Adrenal gland (tissue), 19 donors: ENCODE measurements at places on chromosomes 12 and 14.

GRCh38 chr12:131832321-131833231 lies 4.4 kb downstream of the MMP17 start:
- no peak overlapping the region for H3K4me3 ChIP-seq
- peaks cover 4% of the 10 kb centered on the region for H3K4me1 ChIP-seq
- DNase-seq = no peak
- H3K36me3 ChIP-seq = no peaks in the 10 kb centered on the region
- H3K27me3 ChIP-seq = peaks cover 60% of the 10 kb centered on the region
- no peak overlapping the region for H3K27ac ChIP-seq

DNA sequence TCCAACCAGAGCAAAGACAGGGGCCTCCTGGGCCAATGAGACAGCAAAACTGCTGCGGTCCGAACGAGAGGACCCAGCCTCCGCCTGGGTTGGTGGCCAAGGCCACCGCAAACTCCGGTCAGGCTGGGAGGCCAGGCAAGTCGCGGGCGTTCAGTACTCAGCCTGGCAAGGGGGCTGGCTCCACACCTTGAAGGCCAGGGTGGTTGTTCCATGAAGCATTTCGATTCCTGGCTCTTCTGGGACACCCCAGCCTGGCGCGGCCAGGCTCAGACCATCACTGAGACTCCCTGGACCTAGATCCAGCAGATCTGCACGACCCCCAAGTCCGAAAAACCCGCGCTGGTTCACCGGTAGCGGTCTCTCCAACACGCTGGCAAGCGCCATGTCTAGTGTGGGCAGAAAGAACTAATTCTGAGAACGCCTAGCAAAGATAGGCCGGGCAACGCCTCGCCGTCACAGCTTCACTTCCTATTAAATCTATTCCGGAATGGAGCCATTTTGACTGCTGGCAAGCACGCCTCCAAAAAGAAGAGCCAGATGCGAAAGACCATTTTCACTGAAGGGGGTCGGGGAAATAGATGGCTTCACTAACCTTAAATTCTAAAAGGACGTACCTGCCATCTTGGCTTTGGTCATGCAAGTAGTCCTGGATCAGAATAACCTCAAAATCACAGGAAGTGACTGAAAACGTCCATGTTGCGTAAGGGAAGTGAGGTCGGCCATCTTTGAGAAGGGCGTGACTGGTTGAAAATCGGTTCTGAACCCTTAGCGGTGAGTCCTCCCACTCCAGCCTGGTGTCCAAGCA lies at the start of gene PSMB5:
Gene PSMB5, minus strand, starts transcription at position 403 of the 805 bp plus-strand sequence. Its CDS starts 19 bp downstream, at position 384.
- H3K27ac ChIP-seq = peak within 1 kb of the TSS; percentile 85
- peaks cover 33% of the 10 kb centered on the region for H3K36me3 ChIP-seq
- H3K4me1 ChIP-seq = peaks cover 12% of the 10 kb centered on the region
- peak; percentile 92 for DNase-seq

- peaks cover 4% of the 10 kb centered on the region for H3K4me1 ChIP-seq
- peak; percentile 47 for DNase-seq
- no peaks in the 10 kb centered on the region for H3K36me3 ChIP-seq
- H3K27me3 ChIP-seq = no peaks in the 10 kb centered on the region
- H3K27ac ChIP-seq = no peak overlapping the region
These were observed 24.3 kb downstream of the GPRC5A start for GRCh38 chr12:12915656-12916055.

- H3K4me3 ChIP-seq = no peak overlapping the region
- no peak for DNase-seq
- peaks cover 4% of the 10 kb centered on the region for H3K4me1 ChIP-seq
- H3K27ac ChIP-seq = no peak overlapping the region
These were observed 37.6 kb downstream of the SERPINA3 start for GRCh38 chr14:94649543-94650443.

DNA sequence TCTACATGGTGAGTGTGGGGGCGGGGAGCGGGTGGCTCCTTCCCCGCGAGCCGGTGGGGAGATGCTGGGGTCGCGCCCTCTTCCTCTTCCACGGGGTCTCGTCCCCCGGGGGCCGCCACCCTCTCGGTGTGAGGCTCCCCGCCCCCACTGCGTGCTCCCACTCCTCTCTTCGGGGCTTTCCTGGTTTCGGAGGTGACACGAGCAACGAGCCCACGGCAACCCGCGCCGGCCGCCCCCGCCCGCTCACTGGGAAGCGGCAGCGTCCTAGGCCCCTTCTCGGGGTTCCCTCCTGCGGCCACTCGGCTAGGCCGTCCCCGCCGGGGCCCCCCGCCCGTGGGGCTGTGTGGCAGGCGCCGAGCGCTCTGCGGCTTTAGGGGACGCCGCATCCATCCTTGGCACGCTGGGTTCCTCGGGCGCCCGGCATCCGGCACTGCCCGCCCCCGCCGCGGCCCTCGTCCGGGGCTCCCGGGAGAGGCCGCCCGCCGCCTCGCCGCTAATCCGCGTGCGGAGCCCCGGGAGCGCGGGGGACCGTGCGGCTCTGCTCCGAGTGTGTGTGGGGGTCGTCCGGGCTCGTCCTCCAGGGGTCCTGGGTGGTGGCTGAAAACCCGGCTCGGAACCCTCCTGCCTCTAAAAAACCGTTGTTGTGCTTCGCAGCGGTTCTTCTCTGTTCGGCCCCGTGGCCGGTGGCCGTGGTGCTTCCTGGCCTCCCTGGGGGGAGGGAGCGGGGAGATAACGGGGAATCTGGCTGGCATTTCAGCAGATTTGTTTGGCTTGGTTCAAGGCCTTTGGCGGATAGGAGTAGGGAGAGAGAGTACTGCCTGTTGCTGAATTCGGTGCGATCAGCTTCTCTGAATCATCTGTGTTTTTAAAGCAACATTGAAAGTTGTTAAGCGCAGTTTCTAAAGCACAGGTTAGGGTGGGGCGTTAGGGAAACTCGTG lies 1.0 kb downstream of the PCNX1 start:
- H3K36me3 ChIP-seq = no peaks in the 10 kb centered on the region
- peaks cover 32% of the 10 kb centered on the region for H3K4me1 ChIP-seq
- peak; percentile 92 for DNase-seq
- peak overlapping the region; percentile 97 for H3K27ac ChIP-seq
- H3K27me3 ChIP-seq = no peaks in the 10 kb centered on the region
- H3K4me3 ChIP-seq = peak overlapping the region; percentile 76

- no peak for DNase-seq
- H3K27ac ChIP-seq = no peak overlapping the region
- H3K4me1 ChIP-seq = peaks cover 4% of the 10 kb centered on the region
- no peaks in the 10 kb centered on the region for H3K27me3 ChIP-seq
These were observed 14.6 kb upstream of the EEA1 start for GRCh38 chr12:92943482-92944250.

DNA sequence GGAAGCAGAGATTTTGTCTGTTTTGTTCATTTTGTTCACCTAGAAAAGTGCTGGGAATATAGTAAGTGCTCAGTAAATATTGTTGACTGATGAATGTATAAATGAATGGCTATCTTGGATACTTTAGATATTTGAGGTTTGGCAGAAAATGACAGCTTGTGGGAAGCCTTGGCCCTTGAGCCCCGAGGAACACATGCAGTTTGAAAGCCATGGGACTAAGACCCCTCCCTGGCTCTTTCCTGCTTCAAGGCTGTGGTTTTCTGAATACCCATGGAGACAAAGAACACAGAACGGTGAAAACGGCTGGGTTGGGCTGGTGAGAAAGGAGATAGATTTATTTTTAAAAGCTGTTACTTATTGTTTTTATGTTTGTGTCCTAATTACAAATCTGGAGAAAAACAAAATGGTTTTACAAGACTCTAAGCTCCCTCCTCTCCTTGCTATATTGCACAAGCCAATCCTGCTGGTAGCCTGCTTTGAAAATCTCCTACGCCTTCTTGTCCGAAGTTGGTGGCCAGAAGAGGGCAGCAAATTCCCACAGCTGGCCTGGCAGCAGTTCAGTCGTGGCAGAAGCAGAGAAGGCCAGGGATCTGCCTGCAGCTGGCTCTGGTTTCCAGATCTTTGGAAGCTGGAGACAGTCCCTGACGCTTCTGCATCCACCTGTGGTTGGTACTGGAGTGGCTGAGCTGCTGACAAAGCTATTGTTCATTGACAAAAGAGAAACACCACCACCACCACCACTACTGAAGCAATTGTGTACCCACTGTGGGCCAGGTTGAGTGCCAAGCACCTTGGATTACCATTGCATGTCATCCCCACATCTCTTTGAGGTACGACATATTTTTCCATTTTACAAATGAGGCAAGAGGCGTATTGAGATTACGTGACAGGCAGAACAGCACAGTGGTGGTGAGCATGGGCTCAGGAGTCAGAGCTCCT lies 5.2 kb upstream of the KRT85 start:
- no peaks in the 10 kb centered on the region for H3K4me1 ChIP-seq
- no peaks in the 10 kb centered on the region for H3K27me3 ChIP-seq
- no peak overlapping the region for H3K27ac ChIP-seq
- no peaks in the 10 kb centered on the region for H3K36me3 ChIP-seq
- peak; percentile 91 for DNase-seq

DNA sequence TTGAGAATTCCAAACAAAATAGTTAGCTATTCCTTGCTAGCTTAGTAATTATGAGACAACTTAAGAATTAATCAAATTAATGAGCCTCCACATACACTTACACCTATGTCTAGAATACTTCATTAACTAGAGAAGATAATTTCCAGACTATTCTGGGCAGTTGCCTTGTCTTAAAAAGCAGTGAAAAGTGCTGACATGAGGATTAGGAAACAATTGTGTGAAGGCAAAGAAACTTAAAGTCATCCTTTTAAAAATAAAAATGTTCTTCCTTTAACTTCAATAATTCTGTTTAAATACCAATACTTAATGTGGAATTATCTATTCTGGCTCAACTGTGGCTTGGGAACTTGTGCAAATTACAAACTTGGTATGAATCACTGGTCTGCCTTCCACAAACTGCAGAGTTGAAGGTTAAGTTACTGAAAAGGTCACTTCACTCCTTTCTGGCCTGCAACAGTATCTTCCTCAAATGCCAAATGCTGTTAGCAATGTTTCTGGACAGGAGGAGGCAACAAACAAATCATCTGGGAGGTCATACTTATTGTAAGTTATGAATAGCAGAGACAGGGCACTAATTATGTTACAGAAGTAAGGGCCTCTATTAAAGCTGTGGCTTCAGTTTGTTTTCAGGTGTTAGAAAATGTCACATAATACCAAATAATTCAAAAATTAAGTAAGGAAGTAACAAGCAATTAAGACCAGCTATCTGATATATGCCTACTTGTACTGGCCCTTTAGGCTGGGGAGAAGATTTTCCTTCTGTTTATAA lies 19.2 kb downstream of the PPTC7 start:
- peaks cover 44% of the 10 kb centered on the region for H3K4me1 ChIP-seq
- no peaks in the 10 kb centered on the region for H3K27me3 ChIP-seq
- peak overlapping the region; percentile 79 for H3K27ac ChIP-seq
- H3K4me3 ChIP-seq = no peak overlapping the region
- H3K36me3 ChIP-seq = no peaks in the 10 kb centered on the region

DNA sequence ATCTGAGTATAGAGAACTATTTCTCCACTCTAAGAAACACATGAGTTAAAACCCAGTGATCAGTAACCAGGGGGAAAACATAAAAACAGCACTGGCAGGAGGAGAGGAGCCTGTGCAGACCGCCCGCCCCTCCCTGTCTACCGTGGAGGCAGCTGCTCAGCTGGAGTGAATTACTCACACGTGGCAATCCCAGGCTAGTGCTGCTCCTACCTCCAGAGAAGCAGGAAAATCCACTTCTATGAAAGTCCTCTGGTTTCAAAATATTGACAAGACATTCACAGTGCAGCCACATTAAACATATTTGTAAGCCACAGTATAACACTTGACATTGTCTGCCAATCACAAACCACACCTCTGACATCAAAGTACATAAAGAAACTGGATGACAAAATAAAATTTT lies 16.7 kb downstream of the TMEM132D start:
- no peak overlapping the region for H3K4me3 ChIP-seq
- H3K27ac ChIP-seq = no peak overlapping the region
- H3K4me1 ChIP-seq = no peaks in the 10 kb centered on the region

GRCh38 chr14:69701291-69701690 lies 65.7 kb upstream of the SRSF5 start:
- DNase-seq = no peak
- no peaks in the 10 kb centered on the region for H3K27me3 ChIP-seq
- H3K36me3 ChIP-seq = peaks cover 18% of the 10 kb centered on the region
- H3K4me3 ChIP-seq = no peak overlapping the region

- H3K4me1 ChIP-seq = no peaks in the 10 kb centered on the region
- H3K36me3 ChIP-seq = no peaks in the 10 kb centered on the region
- DNase-seq = no peak
- H3K4me3 ChIP-seq = no peak overlapping the region
- no peaks in the 10 kb centered on the region for H3K27me3 ChIP-seq
These were observed 120.1 kb downstream of the ASCL4 start for GRCh38 chr12:107894589-107894988.

DNA sequence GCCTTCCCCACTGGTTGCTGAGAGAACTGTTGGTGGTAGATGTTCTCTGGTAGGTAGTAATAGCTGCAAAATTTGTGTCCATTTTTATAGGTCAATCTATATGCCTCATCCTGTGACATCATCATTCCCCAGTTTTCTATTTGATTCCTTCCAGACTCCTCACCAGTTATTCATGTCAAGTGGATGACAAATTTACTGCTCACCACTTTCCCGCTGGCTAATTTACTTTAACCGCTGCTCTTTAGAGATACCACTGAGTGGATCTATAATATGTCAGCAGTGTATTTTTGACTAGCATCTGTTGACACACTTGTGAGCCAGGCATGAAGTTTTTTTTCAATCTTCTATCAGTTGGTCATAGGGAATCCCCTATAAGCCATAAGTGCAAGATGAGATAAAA lies 24.6 kb downstream of the GPR65 start:
- H3K27ac ChIP-seq = no peak overlapping the region
- peaks cover 8% of the 10 kb centered on the region for H3K4me1 ChIP-seq
- H3K36me3 ChIP-seq = no peaks in the 10 kb centered on the region
- no peak for DNase-seq

DNA sequence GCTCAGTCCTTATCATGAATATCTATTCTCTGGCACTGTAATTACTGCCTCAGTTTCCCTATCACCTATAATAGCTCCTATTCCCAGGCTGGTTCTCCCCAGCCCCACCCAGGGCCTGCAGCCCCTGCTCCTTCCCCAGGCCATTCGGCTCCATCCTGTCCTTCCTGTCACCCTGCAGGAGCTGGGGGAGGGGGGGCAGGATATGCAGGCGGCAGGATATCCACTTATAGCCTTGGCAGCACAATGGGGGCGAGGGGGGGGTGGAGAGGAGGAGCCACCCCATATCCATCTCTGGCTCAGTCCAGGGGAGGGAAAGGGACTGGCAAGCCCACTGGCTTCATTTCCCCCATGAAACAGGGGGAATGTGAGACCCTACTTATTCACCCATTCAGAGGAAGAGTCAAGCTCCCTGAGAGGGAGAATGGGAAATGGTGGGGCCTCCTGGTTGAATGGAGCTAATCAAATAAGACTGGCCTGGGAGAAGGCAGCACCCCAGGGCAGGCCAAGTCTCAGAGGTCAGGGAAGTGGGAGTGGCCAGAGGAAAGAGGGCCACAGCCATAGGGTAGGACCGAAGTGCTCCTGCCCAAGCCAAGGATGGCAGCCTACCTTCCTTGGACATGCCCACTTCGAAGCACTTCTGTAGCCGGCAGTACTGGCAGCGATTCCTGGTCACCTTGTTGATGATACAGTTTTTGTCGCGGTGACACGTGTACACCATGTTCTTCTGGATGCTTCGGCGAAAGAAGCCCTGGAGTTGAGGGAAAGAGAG lies 7.8 kb upstream of the ITGB7 start:
- no peak for DNase-seq
- H3K4me1 ChIP-seq = peaks cover 24% of the 10 kb centered on the region
- no peak overlapping the region for H3K4me3 ChIP-seq
- peaks cover 36% of the 10 kb centered on the region for H3K36me3 ChIP-seq
